GM20000 (cell line): ENCODE measurements at places on chromosomes 1 and 21.

DNA sequence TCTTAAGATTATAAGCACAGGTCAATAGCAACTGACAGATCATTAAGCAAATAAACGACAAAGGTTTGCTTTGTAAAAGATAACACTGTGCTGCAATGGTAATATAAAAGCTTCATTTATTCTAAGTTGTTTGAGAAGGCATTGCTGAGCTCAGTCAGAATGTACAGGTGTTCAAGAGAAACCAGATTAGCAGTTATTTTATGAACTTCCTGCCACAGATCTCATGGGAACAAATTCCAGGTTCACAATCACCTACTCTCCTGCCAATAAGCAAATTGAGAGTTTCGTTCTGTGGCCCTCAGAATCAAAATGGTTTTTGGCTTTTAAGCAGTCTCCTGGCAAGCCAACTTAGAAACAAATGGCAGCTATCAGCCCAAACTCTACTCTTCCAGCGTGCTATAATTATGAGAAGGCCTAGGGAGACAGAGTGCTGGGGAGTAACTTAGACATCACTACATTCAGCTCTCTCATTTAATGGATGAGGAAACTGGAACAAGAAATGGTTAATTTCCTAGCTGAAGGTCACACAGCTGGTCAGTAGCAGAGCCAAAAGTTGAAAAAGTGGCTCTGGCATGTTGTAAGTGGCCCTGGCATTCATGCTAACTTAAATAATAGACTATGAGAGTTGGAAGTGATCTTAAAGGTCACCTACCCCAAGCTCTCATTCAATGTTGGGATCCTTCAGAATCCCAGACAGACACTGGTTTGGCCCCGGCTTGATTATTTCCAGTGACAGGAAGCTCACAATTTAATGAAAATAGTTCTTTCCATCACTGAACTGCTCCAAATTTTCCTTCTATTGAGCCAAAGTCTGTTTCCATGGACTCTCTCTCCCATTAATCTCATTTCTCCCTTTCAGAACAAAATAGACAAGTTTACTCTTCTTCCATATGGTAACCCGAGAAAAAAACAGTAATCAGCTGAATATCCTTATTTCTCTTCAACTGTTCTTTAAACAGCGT lies 82.6 kb upstream of the EDEM3 start:
- no peak for DNase-seq

DNA sequence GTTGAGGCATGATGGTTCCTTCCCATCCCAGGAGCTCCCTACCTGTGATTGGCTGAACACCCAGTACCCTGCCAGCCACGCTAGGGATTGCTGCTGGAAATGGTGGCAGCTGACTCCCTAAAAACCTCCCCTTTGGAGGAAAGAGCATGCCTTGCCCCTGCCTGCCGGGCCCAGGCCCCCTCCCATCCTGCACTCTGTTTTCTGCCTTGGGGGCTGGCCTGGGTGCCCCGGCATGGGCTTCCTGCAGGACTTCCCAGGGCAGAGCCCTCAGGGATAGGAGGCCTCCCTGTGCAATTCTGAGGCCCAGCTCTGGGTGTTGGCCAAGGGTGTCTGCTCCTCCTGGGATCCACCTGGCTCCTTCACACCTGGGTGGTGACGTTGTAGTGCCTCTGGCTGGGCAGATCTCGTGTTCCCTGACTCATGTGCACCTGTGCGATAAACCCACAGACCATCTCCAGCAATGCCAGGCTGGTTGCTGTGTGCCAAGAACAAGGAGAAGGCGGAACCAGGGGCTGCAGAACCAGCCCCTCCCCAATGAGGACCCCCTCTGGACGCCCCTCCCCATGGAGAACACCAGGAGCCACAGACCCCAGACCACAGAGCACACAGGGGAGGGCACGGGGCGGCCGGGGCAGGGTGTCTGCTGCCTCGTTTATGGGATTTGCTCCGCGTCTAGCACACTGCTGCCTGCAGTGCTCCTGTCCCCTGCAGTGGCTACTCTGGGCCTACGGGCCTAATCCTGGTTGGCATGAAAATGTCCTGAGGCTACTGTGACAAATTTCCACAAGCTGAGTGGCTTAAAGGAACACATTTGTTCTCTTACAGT lies 13.6 kb downstream of the CSTB start:
- DNase-seq: no peak

DNA sequence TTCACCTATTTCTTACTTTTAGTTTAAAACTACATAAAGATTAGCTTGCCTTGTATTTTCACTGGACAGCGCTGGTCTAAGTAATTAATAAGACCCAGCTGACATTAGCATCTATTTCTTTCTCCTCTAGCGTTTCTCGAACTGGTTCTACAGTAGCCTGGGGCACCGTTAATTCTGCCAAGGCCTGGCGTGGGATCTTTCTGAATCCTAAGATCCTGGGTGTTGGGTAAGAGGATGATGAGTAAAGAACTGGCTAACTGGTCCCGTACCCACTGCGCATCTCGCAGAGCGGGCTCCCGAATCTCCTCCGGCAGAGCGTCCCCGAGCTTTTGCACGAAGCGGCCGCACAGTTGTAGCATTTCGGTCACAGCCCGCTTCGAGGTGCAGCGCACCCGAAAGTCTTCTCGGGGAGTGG lies 309 bp downstream of the NSL1 start:
- DNase-seq: peak; percentile 46

- DNase-seq: no peak
Measured at GRCh38 chr1:66350001-66350547, 183.9 kb upstream of the SGIP1 start.

GRCh38 chr21:44286086-44286715 lies 525 bp downstream of the AIRE start:
- DNase-seq: no peak

GRCh38 chr1:247077876-247078257 lies 744 bp downstream of the ZNF670 start:
- peak; percentile 34 for DNase-seq

GRCh38 chr1:23023174-23023845 lies 4.0 kb downstream of the KDM1A start:
- DNase-seq: no peak

DNA sequence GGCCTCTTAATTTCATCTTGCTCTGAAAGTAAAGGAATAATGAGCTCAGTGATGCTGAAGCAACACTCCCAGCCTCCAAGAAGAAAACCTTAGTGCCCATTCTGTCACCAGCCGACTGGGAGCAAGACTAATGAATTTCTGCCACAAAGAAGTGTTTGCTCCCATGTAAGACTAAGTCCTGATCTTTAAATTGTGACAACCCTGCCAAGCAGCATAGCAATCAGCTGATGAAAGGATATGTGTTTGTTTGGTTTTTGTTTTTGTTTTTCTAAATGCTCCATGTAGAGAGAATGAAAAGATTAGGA lies 113.7 kb upstream of the PALMD start:
- DNase-seq: no peak

- no peak for DNase-seq
Measured at GRCh38 chr1:234149217-234149616, 224.0 kb upstream of the COA6 start.

- no peak for DNase-seq
Measured at GRCh38 chr1:96927125-96927524, 205.5 kb downstream of the PTBP2 start.

- DNase-seq: peak; percentile 45
Measured at GRCh38 chr1:85148524-85149250, 52.1 kb downstream of the SYDE2 start.

GRCh38 chr1:84298684-84299535 lies 2.6 kb upstream of the SAMD13 start:
- peak; percentile 69 for DNase-seq

DNA sequence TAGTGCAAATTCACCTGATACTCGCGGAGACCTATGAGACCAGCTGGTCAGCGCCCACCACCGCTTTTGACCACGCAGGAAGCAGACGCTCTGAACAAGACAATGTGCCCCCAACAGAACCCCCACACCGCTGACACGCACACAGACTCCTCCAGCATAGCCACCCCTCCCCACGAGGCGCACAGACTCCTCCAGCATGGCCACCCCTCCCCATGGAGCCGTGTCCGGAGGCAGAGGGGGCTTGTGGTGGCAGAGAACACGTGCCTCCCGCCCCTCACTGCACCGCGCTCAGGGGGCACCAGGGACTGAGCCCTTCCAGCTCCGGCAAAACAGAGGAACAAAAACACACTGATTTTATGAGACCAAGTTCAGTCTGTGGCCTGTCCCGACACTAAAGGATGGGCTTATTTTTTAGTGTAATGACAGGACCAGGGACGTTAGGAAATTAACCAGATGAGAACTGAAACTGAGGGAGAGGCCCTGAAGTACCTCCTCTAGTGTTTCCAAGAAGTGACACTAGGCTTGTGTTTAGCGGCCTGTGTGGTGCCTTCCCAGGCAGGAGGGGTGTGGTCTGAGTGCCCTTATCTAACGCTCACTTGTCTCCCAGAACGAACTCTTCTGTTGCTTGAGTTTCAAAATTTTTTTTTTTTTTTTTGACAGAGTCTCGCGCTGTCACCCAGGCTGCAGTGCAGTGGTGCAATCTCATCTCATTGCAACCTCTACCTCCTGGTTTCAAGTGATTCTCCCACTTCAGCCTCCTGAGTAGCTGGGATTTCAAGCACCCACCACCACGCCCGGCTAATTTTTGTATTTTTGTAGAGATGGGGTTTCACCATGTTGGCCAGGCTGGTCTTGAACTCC lies 10.0 kb upstream of the AGPAT3 start:
- peak; percentile 78 for DNase-seq

DNA sequence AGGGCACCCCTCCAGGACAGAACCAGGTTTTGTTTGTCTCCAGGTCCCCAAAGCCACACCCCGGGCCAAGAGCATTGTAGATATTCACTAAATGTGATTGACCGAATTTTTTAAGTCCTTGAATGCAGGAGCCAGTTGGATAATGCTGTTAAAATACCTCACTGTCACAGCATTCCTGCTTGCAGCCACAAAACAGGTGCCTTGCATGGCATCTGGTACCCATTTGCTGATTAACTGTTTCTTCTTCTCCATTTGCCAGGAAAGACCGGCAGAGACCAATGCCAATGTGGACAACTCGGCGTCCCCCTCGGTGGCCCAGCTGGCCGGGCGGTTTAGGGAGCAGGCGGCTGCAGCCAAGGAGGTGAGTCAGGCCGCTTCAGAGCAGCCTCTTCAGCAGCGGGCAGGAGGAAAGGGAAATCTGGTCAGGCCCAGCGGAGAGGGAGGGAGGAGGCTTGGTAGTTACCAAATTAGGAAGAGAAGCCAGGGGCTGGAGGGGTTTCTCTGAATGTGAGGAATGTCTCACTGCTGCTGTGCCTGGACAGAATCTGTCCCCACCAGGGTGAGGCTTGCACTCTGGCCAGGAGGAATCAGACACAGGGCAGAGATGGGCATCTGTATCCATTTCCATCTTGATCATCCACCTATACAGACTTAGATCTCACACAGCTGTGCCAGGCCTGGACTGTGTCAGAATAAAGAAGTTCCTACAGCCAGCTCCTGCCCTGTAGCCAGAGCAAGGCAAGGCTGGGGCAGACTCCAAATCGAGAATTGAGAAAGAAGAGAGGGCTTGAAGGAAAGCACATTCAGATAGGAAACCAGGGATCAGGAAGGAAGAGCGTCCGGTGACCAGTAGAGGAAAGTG lies 37.9 kb upstream of the MPZL1 start:
- DNase-seq: no peak

GRCh38 chr1:235933017-235933765 lies 66.5 kb upstream of the LYST start:
- DNase-seq: no peak

DNA sequence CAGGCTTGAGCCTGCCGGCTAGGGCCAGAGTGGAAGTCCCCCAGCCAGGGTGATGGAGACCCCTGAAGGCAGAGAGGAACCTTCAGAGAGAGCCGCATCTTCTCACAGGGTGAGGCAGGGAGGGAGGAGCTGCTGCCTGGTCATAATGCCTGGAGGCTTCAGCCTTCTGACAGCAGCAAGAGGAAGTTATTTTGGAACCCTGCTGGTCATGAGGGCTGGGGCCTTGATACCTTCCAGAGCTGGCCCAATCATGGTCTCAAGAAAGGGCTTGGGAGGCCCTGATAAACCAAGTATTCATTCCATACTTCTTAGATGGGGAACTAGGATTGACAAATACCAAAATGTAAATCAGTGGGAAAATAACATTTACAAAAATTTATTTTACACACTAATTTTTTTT lies 26.6 kb upstream of the MPZL1 start:
- no peak for DNase-seq

GRCh38 chr1:2194319-2194897 lies at the start of gene FAAP20:
TSS of gene FAAP20 (minus strand) at chr1:2194772. CDS start at chr1:2194749, 23 bp downstream.
- peak; percentile 94 for DNase-seq

DNA sequence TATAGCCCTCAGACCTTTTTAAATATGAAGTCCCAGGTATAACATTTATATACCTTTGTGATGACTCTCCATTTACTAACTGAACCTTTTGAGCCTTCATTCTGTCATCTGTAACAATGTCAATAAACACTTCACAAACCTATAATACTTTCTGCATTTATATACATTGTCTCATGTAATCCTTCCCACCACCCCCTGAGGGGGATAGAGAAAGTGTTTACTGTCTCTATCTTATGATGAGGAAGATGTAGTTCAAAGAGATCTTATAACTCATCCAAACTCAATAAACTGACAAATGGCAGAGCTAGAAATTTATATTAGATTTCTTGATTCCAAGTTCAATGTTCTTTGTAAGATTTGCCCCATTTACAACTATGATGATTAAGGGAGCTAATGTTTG lies 48.3 kb upstream of the CR2 start:
- no peak for DNase-seq

- peak; percentile 61 for DNase-seq
Measured at GRCh38 chr1:76871355-76871974, 4.2 kb downstream of the ST6GALNAC5 start.

DNA sequence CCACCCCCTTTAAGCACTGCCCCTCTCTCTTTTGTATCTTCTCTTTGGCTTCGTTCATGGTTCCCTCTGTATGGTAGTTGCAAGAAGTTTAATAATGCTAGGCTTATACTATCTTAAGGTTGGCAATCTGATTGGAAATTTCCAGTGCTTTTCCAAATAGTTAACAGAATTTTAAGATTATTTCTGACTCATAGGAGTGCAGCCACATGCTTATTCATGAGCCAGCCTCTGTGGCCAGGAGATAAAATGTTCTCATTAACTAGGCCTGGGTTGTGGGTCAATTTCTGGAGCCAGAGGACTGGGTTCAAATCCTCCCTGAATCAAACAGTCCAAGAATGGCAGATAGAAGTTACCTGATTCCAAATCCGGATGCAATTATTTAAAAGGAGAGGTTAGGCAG lies 103.1 kb downstream of the ATP6V1G3 start:
- DNase-seq: no peak

GRCh38 chr1:102970496-102971078 lies 137.7 kb downstream of the COL11A1 start:
- DNase-seq: peak; percentile 26

- no peak for DNase-seq
Measured at GRCh38 chr1:47871799-47872353, 125.3 kb downstream of the TRABD2B start.

GRCh38 chr21:38861989-38862683 lies 56.4 kb downstream of the ETS2 start:
- no peak for DNase-seq

DNA sequence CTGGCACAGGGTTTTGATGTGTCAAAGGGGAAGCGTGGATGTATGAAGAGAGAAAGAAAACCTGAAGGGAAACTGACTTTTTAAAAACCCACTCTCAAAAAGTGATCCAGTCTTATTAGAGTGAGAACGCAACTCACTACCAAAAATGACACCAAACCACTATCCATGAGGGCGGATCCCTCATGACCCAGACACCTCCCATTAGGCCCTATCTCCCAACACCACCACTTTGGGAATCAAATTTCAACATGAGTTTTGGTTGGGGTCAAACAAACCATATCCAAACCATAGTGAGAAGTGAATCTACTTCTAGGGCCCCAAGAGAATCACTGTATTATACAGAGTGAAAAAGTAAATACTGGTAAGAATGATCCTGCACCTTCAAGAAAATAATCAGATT lies 53.5 kb downstream of the FNBP1L start:
- DNase-seq: no peak

GRCh38 chr1:6820899-6821298 lies 35.6 kb downstream of the CAMTA1 start:
- DNase-seq: no peak
